ENCODE measurements at places on chromosomes 5 and 9.

GRCh38 chr5:82595113-82595512 is 317.0 kb upstream of the RPS23 start:
- no peak for DNase-seq

DNA sequence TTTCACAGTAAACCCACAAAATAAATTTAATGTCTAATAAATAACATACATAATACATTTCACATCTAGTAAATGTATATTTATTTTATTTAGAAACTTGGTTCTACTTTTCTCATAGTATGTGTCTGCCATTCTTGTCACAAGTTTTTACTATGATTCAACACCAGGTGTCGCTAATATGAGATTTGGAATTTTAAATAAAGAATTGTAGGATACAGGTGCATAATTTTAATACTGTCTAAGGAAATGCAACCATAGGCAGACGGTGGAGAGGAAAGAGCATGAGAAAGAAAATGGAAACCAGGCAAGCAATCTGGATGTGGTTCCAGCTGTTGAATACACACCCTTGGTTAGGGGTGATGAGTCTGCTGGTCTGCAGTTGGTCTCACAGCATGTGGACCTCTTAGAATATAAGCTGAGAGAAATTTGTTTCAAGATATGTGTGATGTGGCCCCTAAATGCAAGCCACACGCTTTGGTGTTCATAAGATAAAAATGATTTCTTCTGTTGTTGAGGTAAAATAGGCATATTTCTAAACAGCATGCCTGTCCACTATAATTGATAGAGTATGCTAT is 114.7 kb upstream of the TXNDC8 start:
- no peak for DNase-seq

DNA sequence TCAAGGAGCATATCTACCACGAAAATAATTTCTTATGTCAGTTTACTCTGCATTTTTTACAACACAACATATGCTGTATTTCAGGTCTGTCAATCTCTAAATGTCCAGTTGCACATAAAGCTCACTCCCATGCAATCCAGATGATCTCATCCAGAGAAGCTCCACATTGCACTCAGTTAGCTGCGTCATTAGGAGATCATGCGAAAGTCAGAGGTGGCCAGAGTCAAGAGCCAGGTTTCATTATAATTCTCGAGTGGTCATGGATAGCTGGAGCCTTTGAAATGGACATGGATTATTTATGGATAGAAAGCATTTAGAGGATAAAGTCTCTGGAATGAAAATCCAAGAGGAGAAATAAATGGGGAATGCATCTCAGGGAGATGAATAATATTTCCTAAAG is 232.3 kb downstream of the GAS1 start:
- no peak for DNase-seq

- no peak for DNase-seq
These were observed 9.7 kb upstream of the C9orf152 start for GRCh38 chr9:110217656-110218099.

DNA sequence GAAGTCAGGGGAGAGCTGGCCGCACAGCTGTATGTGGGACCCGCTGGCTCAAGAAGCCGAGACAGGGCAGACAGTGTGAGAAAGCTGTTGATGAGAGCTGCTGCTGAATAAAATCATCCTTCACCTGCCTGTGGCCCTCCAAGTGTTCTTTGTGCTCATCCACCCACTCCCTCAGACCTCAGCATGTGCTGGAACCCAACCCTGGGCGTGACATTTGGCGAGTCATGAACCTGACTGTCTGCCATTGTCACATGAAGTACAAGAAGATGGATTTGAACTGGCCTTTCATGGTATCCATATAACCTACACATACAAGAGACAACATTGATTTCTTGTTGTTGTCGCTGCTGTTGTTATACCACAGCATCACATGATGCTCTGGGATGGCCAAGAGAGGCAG is 139.7 kb upstream of the PLCXD3 start:
- DNase-seq = no peak

DNA sequence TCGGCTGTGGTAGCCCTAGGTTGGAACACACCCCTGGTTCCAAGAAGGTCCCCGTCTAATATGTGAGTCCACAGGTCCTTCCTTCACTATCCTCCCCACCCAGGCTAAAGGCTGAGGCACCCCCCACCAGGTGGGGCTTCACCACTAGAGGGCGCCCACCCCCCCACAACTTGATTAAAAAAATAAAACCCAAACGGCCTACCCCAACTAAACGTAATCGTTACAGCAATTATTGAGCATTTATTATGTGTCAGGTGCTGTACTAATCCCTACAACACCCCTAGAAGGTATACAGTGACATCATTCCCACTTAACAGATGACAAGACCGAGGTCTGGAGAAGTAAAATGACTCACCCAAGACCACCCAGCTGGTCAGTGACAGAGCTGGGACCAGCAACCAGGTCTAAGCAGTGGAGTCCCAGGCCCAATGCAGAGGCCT is 65.0 kb downstream of the FGF18 start:
- DNase-seq = peak; percentile 12

GRCh38 chr5:66307647-66308241 is 163.6 kb downstream of the SREK1 start:
- DNase-seq = no peak

DNA sequence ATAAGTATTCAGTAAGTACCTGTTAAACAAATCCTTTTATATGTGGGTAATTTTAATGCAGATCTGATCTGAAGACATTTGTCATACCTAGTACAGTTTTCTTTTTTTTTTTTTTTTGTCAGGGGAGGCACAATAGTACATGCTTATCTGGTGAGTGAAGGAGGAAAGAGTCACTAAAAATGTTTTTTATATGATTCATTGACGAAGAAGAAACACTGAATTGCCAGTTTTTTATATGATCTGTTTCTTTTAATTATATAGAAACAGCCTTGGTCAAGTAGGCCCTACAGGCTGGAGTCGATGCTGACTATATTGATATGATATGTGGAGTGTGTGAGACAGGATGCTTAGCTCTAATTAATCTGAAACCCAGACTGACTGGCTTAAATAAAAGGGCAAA is 315.2 kb downstream of the PSAT1 start:
- no peak for DNase-seq

DNA sequence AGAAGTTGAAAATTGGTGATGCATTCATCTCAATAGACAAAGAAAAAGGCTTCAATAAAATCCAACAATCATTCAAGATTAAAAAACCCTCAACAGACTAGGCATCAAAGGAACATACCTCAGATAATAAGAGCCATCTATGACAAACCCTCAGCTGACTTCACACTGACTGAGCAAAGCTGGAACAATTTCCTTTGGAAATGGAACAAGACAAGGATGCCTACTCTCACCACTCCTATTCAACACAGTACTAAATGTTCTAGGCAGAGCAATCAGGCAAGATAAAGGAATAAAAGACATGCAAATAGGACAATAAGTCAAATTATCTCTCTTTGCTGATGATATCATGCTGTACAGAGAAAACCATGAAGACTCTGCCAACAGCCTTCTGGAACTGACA is 1188.1 kb downstream of the DTWD2 start:
- no peak for DNase-seq

DNA sequence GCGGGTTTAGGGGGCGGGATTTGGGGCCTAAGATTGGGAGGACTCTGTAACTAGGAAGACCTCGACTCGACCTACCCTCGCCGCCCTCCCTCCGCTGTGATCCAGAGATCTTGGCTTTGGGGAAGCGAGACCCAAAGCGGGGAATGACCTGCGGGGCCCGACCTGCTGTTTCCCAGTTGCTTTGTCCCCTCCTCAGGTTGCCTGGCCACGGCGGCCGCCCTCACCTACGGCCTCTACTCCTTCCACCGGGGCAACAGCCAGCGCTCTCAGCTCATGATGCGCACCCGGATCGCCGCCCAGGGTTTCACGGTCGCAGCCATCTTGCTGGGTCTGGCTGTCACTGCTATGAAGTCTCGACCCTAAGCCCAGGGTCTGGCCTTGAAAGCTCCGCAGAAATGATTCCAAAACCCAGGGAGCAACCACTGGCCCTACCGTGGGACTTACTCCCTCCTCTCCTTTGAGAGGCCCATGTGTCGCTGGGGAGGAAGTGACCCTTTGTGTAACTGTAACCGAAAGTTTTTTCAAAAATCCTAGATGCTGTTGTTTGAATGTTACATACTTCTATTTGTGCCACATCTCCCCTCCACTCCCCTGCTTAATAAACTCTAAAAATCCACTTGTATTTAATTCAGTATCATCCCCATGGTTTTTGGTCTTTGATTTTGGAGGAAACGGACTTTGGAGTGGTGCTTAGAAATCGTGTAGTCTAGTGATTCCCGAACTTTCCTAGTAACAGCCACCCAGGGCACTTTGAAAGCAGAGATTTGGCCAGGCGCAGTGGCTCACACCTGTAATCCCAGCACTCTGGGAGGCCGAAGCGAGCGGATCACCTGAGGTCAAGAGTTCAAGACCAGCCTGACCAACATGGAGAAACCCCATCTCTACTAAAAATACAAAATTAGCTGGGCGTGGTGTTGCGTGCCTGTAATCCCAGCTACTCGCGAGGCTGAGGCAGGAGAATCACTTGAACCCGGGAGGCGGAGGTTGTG is 878 bp downstream of the HIGD2A start:
- no peak for DNase-seq

DNA sequence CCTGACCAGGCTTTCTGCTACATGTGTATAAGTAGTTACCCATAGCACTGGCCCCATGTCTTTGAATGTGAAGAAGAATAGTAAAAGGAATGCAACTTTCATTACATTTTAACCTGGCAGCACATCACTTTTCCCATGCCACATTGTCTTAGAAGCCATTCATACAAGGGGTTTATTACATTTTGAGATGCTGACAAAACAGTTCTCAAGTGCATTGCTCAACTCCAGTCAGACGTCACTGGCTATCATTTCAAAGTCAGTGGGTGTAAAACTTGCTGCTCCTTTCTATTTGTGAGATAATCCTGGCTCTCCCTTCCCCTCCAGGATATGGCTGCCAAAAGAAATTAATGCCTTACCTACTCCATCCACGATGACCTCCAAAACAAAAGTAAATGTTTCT is 97.0 kb upstream of the VCAN start:
- no peak for DNase-seq

DNA sequence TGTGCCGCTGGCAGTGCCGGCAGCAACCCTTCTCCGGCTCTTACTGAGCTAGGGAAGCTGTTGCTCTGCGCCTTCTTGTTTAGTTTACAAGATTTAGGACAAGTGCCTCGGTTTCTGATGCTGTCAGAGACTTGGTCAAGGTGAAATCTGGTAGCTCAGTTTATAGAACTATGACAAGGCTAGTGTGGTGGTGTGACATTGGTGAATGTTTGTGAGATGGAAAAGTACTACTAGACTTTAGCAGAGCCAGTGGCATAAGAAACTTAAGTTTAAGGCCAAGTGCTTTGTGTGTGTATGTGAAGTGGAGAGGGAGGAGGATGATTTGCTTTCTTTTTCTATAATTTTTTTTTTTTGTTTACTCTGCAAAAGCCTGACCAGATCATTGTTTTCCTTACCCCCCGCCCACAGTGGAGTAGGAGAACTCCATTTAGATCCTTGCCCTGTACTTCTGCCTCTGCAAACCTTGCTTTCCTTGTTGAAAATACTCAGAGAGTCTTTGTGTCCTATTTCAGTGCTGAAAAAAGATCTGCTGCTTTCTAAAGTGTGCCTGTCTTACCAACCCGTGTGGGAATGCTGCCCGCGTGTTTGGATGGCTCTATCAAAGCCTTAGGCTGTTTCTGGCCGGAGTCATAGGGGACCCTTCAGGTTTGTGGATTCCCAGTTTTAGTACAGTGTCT is 75.9 kb downstream of the TRIO start:
- no peak for DNase-seq

DNA sequence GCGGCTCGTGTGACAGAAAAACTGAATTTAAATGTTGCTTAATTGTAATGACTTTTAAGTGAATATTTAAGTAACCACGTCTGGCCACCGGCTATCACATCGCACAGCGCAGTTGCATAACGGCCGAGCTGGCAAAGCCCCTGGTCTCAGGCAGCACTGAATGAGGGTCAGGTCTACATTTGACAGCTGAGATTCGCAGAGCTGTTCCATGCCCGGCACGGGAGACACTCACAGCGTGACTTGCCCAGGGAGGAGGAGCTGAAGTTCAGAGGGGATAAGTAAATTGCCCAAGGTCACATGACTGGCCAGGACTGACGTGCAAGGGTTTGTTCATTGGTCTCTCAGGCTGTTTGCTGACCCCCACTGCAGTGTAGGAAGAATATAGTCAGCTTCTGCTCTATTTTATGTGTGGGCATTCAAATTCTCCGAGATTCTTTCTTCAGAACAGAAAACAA is 17.4 kb upstream of the COL5A1 start:
- no peak for DNase-seq

- no peak for DNase-seq
These were observed 229.0 kb downstream of the TSSK1B start for GRCh38 chr5:113205807-113206206.

GRCh38 chr5:55732585-55732984 is 5.3 kb upstream of the DDX4 start:
- no peak for DNase-seq

- DNase-seq = no peak
These were observed 83.3 kb downstream of the PRRT1B start for GRCh38 chr9:131628459-131629225.

DNA sequence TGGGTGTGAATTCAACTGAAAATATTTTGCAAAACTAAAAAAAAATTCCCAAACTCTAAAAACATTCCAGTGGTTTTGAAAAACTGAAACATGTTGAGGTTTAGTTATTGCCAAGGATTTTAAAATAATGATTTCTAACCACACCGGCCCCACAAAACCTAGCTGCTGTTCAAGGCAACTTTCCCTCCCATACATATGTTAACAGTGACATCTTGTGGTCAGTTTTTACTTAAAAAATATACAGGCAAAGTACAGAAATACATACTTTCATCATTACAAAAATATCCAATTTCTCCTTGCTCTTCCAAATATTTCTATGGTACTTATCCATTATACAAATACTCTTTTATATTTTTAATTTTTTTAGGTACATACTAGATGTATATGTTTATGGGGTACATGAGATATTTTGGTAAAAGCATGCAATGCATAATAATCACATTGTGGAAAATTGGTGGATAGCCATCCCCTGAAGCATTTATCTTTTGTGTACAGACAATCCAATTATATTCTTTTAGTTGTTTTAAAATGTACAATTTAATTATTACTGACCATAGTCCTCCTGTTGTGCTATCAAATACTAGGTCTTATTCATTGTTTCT is 34.4 kb upstream of the MRPS30 start:
- no peak for DNase-seq

DNA sequence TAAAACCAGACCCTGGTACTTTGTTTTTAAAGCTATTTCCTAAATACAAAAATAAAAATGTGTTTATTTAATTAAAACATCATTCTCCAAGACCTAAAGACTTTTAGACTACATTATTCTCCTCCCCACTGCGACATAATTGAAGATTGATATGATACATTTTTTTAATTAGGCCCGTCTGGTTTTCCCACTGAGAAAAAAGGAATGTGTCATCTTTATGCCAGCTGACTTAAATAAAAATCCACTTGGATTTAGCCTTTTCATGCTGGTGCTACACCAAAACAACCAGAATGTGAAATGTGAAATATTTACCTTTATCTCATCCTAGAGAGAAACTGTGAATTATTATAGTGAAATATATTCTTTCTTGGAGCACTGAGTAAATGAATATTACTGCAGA is 155.5 kb upstream of the PPP1R2B start:
- DNase-seq = no peak
